ENCODE measurements at places on chromosomes 7 and 10.

DNA sequence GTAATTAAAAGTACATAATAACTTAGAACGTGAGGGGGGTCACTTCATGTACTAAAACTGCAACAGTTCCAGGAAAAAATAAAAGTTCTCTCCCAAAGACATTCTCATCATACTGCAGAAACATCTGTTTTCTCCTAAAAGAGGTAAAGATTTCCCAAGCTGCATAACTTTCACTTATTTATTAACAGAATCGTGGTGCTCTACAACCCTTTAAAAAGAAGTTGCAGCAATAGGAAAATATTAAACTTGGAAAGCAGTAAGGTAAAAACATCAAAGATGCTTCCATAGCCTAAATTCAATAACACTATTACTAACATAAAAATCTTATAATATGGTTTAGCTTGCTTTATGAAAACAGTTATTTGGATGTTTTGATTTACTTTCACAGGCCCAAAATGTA, 23.3 kb downstream of the ZFAND4 start:
- no peak for DNase-seq

DNA sequence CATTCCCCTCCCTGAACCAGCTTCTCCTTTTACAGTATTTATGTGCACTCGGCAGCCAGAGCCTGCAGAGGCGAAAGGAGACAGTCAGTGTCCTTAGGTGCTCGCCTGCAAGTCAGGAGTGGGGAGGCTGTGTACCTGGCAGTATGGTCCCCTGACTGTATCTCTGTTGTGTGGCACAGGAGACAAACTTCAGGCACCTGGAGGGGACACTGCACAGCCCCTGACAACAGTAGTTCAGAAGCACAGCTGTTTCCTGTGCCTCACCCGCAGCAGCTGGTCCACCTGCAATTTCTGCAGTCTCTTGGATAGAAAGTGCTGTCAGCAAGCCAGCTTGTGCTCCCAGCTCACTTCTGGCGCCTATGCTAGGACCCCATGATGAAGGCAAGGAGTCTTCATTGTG, 73.4 kb upstream of the LAMB4 start:
- no peak for DNase-seq

- no peak for DNase-seq
Observed at GRCh38 chr10:22852712-22853353, 75.0 kb upstream of the ARMC3 start.

- no peak for DNase-seq
Observed at GRCh38 chr7:86788948-86789347, 145.2 kb downstream of the GRM3 start.

GRCh38 chr7:131502810-131503508, 53.5 kb downstream of the PODXL start:
- no peak for DNase-seq

DNA sequence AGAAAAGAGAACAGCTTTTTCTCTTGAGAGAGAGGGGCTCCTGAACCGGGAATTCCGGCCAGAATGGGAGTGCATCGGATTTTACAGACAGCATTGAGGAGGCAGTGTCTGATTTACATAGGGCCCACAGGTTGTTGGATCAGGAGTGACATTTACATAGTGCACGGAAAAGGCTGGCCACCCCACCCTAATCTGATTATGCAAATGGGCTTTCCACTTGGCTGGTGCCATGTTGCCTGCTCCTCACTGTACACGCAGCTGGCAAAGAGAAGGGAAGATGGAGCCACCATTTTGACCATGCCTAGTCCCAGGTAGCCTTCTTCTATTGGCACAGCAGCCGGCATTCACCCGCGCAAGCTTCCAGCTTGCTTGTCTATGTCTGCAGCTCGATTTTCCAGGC, 77.5 kb upstream of the FAM171A1 start:
- DNase-seq = no peak

GRCh38 chr10:122258136-122259074, 12.7 kb upstream of the BTBD16 start:
- DNase-seq = no peak

- DNase-seq = no peak
Observed at GRCh38 chr10:64023926-64024470, 502.8 kb downstream of the REEP3 start.

DNA sequence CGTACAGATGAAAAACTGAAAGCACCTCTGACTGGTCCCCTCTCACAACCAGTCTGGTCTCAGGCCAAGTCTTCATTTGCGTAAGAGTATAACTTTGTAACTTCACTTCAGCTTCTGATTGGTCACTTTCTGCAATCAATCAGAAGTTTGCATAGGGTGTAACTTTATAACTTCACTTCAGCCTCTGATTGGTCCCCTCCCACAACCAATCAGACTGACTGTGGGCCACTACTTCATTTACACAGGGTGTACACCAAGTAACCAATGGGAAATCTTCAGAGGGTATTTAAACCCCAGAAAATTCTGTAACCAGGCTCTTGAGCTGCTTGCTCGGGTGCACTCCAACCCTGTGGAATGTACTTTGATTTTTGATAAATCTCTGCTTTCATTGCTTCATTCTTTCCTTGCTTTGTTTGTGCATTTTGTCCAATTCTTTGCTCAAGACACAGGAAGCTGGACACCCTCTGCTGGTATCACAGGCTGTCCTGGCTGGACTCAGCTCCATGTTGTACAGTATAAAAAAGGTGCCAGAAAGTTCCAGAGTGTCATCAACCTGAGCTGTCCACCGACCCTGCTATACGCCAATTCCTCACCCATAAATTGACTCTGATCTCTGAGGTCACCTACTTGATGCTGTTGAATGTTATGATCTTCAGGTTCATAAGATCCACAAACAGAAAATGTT, 74.5 kb downstream of the COBL start:
- no peak for DNase-seq

GRCh38 chr10:78335371-78335690, 301.7 kb downstream of the RPS24 start:
- no peak for DNase-seq

- no peak for DNase-seq
Observed at GRCh38 chr10:78483641-78484040, 450.0 kb downstream of the RPS24 start.

GRCh38 chr10:95475827-95476468, 85.2 kb downstream of the SORBS1 start:
- no peak for DNase-seq

DNA sequence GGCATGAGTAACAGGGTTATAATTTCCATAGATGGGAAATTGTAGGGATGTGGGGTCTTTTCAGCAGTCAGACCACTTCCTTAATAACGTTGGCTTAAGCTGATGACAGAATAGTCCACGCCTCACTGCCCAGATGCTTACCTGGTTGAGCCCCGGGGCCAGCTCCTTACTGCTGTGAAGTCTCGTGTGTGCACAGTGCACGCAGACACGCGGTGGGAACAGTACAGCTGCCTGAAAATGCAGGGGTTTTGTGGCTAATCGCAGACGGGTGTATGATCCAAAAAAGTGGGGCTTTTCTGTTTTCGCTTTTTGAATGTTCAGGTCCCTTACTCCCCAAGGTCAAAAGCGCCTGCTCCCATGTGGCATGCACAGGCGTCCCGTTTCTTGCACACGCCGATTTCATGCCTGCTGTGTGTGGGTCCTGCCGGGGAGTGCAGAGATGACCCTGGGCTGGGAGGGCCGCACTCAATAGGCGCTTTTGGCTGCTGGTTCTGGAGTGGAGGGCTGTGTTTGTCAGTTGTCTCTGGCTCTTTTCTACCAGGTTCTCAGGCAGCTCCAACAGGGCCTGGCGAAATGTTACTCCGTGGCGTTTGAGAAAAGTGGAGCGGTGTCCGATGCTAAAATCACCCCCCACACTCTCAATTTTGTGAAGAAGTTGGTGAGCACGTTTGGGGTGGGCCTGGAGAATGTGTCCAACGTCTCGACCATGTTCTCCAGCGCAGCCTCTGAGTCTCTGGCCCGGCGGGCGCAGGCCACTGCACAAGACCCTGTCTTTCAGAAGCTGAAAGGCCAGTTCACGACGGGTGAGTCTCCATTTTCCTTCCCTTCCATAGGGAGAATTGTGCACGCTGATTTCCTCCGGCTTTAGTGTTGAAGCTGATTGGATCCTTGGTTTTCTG, 116.0 kb downstream of the TRRAP start:
- no peak for DNase-seq

DNA sequence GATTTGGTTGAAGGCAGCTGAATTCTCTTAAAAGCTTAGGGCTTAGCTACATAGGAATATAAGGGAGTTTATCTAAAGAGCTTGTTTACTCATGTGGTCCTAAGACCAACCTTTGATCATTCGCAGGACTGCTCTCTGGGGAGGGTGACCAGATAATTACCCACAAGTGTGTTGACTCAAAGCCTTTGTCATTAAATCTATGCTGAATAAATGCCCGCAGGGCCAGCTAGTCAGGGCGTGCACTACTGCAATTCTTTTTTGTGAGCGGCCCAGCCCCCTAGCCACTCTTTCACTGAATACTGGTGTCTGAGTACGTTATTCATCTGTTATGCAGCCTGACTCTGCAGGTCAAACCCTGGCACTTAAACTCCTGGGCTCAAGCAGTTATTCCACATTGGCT, 69.6 kb downstream of the AKAP9 start:
- no peak for DNase-seq

GRCh38 chr7:94975336-94975735, 67.9 kb downstream of the PPP1R9A start:
- no peak for DNase-seq

DNA sequence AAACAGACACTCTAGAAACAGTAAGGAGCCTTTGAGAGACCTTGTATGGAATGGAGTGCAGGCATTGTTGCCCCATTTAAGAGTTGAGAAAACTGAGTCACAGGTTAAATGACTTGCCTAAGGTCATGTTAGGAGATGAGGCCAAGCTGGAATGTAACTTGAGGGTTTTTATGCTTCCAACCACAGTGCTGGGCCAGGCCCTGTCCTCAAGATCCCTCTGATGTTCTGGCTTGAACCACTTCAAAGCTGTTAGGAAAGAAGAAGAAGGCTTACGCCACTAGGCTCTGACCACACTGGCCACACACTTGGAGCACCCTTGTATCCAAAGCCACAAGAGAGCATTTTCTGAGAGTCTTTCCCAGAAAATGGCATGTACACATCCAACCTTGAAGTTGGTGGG, 42.7 kb downstream of the PLAU start:
- DNase-seq = no peak

DNA sequence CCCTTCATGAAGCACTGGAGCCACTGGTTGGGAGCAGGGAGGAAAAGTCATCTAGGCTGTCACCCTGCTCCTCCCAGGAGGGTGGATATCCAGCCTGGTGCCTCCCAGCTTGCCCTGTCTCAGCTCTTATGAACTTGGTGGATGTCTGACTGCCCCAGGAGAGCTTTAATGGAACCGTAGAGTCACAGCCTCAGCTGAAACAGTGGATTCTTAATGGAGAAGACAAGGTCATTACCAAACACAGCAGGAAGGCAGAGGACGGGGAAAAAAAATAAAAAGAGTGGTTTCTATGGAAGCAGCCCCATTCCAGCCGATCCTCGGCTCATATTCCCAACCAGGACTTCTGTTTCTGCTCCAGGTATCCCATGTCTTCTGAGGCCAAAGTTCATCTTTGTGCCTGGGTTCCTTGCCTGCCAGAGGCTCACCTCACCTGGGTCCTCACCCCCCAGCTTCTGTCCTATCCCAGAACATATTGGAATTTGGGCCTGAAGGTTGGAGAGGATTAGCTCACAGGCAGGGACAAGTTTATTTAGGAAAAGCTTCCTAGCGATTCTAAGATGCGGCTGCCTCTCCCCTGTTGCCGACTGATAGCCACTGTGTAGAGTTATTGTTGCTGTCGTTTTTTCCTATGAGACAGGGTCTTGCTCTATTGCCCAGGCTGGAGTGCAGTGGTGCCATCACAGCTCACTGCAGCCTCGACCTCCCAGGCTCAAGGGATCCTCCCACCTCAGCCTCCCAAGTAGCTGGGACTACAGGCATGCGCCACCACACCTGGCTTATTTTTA, 15.6 kb downstream of the CCL26 start:
- DNase-seq = no peak

DNA sequence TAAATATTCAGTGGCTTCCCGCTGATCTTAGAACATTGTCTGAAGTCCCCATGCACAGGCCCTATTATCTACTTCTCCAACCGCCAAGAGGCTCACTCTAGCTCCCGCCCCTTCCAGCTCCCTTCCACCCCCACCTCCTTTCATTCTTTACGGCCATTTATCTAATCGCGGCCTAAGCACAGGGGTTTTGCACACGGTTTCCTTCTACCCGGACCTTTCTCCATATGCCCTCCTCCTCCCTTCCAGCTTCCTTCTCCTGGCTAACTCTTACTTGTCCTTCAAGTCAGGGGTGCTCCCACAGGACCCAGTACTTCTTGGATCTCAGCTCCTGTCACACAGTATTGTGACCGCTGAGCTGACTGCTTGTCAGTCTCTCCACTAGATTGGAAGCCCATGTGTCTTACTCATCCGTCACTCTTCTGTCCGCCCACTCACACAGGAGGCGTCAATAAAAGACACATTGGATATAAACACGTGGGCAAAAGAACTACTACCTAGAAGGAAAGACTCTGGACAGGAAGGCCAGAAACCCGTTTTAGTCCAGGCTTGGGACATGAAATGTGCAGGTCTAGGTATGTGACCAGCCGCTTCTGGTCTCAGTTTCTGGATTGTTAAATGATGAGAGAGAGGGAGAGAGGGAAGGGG, 20.2 kb upstream of the HPS1 start:
- no peak for DNase-seq

- no peak for DNase-seq
Observed at GRCh38 chr7:155164316-155164715, 94.2 kb downstream of the HTR5A start.

GRCh38 chr7:15248514-15248913, 313.3 kb downstream of the AGMO start:
- DNase-seq = no peak

DNA sequence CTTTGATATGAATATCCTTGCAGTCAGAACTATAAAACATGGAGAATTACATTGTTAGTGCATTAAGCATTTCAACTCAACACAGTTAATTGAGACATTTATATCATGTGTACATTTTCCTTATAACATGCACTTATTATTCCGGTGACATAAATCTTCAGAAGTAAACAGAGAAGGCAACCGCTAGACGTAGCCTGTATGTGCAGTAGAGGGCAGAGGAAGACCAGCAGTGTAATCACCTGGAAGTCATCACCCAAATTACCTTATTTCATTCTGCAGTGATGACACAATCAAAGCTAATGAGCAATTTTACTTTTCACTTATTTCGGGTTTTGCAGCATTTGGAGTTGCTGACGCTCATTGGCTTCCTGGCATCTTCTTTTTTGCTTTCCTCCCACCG, 394.6 kb downstream of the SDK1 start:
- no peak for DNase-seq

DNA sequence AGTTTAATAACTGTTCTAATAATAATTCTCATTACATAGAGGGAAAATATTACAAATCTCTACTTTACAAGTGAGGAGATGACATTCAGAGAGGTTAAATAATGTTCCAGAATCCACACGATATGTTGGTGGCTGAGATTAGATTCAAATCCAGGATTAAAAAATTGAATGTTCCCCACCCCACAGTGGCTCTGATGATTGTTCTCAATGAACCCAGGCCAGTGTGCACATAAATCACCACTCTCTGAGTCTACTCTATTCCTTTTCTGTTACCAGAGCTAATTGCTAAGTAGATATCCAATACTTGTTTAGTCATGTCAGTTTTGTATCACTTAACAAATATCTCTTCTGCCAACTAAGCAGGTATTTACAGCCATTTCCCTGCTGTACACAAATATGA, 281.0 kb downstream of the ABCA13 start:
- DNase-seq = no peak

GRCh38 chr10:91689731-91690168, 56.9 kb upstream of the PPP1R3C start:
- no peak for DNase-seq
